Urothelium cell line (cell line): ENCODE measurements at places on chromosomes 16 and 17.

DNA sequence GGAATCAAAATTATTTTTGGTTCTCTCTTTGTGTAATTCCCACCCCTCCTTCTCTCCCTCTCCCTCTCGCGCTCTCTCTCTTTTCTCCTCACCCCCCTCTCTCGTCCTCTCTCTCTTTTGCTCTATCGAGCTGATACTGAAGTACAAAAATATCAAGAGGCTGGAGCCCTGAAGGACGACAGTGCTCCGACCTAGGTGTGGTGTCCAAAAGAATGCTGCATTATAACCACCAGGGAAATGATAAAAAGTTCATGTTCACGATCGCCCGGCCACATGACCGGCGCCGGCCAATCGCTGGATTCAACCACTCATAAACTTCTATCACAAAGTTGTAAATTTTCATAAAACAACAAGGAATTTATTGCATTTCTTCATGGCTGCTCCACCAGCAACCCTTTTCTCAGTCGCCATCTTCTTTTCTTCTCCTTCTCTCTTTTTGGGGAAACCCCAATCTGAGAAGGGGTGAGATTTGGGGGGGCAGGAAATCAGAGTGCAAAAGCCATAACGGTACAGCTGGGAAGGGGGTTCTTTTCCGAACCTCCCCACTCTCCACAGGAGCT is at the start of gene HOXB6:
Gene HOXB6 (minus strand): TSS at position 217 of the 560 bp plus-strand sequence. CDS start 6,836 bp downstream, outside the sequence.
- DNase-seq: peak; percentile 70

DNA sequence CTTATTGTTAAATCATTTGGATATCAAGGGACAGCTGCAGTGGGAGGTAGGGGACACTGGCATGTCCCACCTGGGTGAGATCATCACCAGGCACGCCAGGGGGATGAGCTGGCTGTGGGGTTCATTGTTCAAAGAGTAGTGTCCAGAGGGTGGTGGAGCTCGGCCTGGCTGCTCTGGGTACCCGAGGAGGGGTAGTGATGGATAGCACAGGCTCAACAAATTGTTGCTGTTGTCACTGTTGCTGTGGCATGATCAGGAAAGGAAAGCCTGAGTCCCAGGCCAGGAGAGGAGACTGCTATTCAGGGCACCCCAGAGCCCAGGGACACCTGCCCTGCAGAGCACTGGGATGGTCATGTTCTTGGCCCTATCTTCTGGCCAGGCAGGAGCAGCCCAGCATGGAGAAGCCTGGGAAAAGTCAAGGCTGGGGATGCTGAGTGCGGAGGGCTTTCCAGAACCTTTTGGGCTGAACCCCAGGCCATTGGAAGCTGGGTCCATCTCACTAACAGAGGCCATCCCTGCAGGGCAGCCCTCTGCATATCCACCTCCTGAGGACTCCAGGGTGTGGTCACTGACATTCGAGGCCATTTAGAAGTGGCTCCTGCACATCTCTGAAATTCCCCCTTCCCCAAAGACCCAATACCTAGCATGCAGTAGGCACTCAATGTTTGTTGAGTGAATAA is 12.1 kb downstream of the BEAN1 start:
- DNase-seq: no peak

- DNase-seq: no peak
Measured at GRCh38 chr17:59498530-59499307, 66.7 kb upstream of the DHX40 start.

DNA sequence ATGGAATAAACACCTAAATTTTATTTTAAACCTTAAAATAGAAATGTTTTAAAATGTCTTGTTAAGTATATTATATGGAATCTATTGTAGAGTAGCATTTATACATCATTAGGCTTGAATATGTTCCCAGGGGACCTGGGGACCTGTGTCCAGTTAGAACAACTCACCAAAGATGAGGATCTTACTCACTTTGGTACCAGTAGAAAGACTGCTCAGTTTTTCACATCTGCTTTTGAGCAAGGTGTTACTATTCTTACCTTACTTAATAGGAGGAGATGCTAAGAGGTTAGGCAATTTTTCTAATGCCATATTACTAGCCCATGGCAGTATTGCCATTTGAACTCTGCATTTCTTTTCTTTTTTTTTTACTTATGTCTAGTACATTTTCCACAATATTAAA is 14.7 kb downstream of the STXBP4 start:
- no peak for DNase-seq

GRCh38 chr17:34366529-34367107 is 3.6 kb upstream of the CCL1 start:
- DNase-seq: no peak

DNA sequence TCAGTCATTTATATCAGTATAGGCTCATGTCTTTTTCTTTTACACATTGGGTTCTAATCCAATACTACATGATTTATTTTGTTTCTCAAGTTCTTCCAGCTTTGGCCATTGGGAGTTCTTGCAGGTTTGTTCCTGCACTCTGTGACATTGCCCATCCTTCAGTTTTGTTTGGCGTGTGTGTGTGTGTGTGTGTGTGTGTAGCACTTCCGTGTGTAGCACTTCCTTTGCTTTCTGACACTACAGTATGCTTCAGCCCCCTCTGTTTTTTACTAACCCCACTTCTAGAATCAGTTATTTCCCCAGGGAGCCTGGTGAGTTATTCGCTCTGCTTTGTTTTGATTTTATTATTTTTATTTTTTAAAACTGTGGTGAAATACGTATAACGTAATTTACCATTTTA is 75.6 kb upstream of the LGALS9 start:
- DNase-seq: no peak

GRCh38 chr16:82281544-82281943 is 111.5 kb upstream of the MPHOSPH6 start:
- DNase-seq: no peak

GRCh38 chr17:50781167-50781566 is 13.8 kb upstream of the ANKRD40CL start:
- DNase-seq: no peak

- DNase-seq: no peak
Measured at GRCh38 chr17:57495771-57496170, 239.4 kb downstream of the MSI2 start.

GRCh38 chr17:18958611-18959010 is 6.6 kb downstream of the SLC5A10 start:
- no peak for DNase-seq

DNA sequence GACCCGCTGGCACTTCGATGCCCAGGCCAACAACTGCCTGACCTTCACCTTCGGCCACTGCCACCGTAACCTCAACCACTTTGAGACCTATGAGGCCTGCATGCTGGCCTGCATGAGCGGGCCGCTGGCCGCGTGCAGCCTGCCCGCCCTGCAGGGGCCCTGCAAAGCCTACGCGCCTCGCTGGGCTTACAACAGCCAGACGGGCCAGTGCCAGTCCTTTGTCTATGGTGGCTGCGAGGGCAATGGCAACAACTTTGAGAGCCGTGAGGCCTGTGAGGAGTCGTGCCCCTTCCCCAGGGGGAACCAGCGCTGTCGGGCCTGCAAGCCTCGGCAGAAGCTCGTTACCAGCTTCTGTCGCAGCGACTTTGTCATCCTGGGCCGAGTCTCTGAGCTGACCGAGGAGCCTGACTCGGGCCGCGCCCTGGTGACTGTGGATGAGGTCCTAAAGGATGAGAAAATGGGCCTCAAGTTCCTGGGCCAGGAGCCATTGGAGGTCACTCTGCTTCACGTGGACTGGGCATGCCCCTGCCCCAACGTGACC is 5.0 kb downstream of the WFIKKN2 start:
- DNase-seq: no peak

- peak; percentile 98 for DNase-seq
Measured at GRCh38 chr17:50560185-50560824, at the start of gene CACNA1G. Gene CACNA1G, plus strand, starts transcription at chr17:50560715. Its CDS starts 745 bp downstream, at chr17:50561460.

- DNase-seq: no peak
Measured at GRCh38 chr17:63634163-63634562, 11.9 kb downstream of the MAP3K3 start.

GRCh38 chr16:65313936-65314626 is 192.2 kb upstream of the CDH11 start:
- DNase-seq: no peak

GRCh38 chr17:60447375-60447774 is 25.1 kb downstream of the CHCT1 start:
- no peak for DNase-seq

DNA sequence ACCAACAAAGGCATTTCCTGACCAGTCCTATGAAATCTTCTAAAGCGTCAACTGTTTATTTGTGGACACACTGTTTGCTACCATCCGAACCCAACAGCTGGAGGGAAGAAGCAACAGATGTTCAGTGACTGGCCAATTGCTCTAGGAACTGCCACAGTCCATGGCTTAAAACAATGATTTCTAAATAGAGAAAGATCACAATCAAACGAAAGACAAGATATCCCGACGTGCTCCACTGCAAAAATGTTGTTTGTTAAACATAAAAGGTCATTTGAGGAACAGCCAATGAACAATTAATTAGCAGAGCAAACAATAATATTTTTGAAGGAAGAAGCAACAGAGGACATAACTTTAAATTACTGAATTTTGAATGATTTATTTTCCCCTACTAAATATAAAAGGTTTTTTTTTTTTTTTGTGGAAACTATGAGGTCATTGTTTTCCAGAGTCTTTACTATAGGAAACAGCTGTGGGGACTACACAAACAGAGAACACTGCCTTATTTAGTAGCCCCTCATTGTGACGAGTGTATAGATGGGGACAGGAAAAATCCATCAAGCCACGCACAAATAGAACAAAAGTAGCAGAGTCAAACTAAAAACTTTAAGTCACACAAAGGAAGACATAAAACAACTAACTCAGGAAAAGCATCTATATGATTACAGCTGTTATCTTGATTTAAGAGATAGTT is 17.2 kb downstream of the USP31 start:
- no peak for DNase-seq

DNA sequence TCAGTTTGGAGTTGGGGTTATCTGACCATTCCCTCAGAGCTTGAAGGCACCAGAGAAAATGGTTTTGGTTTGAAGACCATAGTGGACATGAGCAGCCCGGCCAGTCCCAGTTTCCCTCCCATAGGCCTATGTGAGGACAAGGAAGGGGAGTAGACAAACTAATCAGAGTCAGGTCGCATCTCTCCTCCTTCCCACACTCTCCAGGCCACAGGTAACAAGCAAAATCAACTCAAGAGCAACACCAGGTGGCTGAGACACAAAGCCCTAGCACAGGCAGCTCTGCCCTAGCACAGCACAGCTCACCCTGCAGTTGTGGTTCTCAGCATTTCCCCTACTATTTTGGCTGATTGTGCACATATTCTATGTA is 7.2 kb downstream of the SUPT4H1 start:
- no peak for DNase-seq

- DNase-seq: no peak
Measured at GRCh38 chr16:50195276-50195675, 42.2 kb downstream of the TENT4B start.

DNA sequence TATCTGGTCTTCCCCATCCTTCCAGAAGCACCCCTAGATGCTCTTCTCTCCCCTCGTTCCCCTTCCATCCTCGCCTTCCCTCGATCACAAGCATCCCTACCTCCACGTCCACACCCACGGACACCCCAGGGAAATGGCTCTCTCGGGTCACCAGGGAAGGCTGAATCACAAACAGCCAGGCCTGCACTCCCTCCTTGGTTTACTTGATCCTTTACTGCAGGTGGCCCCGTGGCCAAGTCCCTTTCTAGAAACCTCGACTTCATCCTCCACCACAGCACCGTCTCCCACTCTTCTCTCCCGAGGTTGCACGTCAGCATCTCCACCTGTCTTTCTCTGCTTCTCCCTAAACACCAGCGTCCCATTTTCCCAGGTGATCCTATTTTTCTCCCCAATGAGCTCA is 6.5 kb upstream of the RBFOX3 start:
- DNase-seq: no peak

DNA sequence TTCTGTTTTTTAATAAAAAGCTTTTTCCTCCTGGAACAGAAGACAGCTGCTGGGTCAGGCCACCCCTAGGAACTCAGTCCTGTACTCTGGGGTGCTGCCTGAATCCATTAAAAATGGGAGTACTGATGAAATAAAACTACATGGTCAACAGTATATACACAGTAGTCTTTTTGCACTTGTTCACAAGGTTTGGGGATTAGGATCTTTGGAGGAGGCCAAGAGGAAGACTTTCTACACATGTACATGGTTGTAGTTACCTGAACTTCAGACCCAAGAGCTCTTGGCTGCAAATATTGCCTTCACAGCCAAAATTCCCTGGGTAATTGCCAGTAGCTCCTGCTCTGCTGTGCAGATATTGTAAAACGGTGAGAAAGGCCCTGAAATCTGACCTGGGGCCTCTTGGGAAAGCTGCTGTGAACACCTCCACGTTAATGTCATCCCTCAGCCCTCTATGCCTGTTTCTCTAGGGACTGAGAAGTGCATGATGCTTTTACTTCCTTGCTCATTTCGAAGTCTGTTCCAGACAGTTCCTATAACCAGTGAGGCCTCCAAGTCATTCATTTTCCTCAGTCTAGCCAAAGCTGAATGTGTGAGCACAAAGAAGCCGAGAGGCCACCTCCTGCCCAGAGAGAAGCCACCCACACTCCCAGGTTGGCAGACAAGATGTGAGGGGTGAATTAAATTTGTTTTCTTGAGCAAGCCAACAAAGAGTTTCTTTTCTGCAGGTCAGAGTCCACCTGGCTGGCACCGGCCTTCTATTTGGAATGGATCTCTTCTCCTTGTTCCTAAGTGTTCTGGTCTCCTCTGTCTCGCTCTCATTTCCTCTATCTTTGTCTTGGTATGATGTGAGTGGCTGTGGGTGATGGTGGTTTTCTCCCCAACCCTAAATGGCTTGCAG is 15.9 kb downstream of the ANKRD40 start:
- no peak for DNase-seq

DNA sequence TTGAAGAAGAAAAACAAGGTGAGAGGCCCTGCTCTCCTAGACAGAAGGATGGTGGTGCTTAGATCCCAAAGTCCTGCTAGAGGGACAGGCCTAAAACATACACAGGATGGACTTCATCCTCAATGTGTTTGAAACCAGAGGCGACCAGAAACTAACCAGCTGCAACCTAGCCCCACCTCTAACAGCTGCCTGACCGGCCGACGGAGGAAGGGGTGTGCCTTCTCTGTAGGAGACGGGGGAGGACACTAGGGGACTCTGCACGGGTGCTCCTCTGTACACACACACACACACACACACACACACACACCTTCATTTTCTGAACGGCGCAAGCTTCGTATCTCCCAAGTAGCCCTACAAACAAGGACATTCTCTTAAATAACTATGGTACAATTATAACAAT is 24.3 kb upstream of the PITPNM3 start:
- DNase-seq: no peak

- DNase-seq: peak; percentile 42
Measured at GRCh38 chr16:57999971-58000705, at the start of gene ZNF319. Gene ZNF319, minus strand, starts transcription at chr16:58000672. Its CDS starts 2,407 bp downstream, at chr16:57998265.

DNA sequence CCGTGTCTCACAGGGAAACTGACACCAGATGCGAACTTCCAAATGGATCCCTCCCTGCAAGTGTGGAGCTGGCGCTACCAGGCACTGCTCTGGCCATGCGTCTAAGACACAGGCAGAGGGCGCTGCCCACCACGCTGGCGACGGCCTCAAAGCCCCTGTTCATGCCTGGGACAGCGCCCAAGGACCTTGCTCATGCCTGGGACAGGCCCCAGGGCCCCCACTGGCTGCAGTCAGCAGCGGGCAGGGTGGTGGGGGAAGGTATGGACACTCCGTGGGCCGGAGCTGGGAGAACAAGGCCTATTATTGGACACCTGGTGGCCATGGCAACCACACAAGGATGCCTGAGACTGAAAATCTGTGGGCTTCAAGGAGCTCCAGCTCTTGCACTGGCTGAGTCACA is 8.8 kb downstream of the ZG16B start:
- peak; percentile 58 for DNase-seq

GRCh38 chr17:70661342-70662222 is 492.2 kb downstream of the KCNJ2 start:
- DNase-seq: no peak

GRCh38 chr16:88066680-88067529 is 115.7 kb downstream of the BANP start:
- no peak for DNase-seq
